MG63 (cell line): ENCODE measurements at places on chromosomes 7 and 10. TPM values are rescaled to one million over a fixed set of nuclear protein-coding genes. Genes with fewer than 3 reads are reported as not detected.
A peak's percentile ranks its signal among the peaks of the same experiment; 100 is the strongest.

DNA sequence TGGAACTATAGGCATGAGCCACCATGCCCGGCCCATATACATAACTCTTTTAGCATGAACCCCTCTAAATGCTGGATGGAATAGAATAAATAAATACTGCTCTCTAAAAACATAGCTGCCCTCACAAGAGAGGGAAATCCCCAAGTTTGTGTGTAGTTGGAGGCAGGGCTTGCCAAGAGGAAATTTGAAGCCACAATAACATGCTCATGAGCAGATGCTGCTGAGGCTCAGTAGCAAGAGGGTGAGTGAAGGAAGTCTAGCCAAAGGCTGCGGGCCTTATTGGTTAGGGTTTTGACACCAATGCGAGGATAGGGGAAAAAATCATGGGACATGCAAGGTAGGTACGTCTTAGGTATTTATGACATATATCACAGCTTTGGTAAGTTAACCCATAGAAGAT is 17.3 kb downstream of the TPK1 start:
- DNase-seq, result no peak

GRCh38 chr7:151682831-151683614 is 163.3 kb upstream of the RHEB start:
- DNase-seq, result no peak

GRCh38 chr7:78558566-78558965 is 760.0 kb downstream of the PHTF2 start:
- no peak for DNase-seq

- no peak for DNase-seq
Measured at GRCh38 chr7:142784716-142785115, 13.9 kb downstream of the PRSS2 start.

GRCh38 chr7:157555313-157555712 is 218.5 kb downstream of the DNAJB6 start:
- DNase-seq, result peak; percentile 73

Gene SSC4D
- total RNA-seq, result not detected in 2 replicates

Gene PNLIPRP3
- total RNA-seq, result not detected in 2 replicates

Gene LZTS2
- 60.9 and 64.4 TPM in 2 replicates for total RNA-seq
